ENCODE measurements at places on chromosomes 6 and 20.

DNA sequence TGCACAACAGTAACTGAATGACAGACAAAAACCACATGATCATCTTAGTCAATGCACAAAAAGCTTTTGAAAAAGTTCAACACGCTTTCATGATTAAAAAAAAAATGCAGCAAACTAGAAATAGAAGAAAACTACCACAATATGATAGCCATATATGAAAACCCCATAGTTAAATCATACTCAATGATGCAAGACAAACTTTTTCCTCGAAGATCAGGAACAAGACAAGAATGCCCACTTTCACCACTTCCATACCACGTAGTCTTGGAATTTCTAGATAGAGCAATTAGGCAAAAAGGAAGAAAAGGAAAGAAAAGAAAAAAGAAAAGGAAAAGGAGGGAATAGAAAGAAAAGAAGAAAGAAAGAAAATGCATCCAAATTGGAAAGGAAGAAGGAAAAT, 44.6 kb upstream of the SLC23A2 start:
- no peak for DNase-seq

- DNase-seq = no peak
These were observed 1.2 kb upstream of the SYNJ2 start for GRCh38 chr6:157980288-157981131.

- no peak for DNase-seq
These were observed 74.9 kb downstream of the HS3ST5 start for GRCh38 chr6:114267897-114268296.

DNA sequence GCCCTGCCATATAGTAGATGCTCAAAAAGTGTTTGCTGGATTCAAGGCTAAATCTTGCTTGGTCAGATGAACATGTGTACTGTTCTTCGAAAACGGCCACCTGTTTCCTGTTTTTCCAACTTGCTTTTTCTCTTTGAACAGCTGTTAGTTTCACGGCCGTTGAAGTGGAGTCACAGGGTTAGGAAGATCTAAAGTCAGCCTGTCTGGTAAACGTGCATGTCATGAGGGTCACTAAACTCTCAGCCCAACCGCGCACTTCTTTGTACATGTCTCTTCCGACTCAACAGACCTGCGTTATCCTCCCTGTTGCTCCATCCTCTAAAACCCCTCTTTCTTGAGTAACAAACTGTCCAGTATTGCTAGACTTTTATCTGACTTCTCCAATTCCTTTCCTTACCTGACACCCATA, 93.2 kb upstream of the MAN1A1 start:
- DNase-seq = no peak

- DNase-seq = peak; percentile 78
These were observed 33.5 kb downstream of the RPP21 start for GRCh38 chr6:30378290-30378937.

- no peak for DNase-seq
These were observed 5.4 kb downstream of the FBXO30 start for GRCh38 chr6:145809211-145809610.

DNA sequence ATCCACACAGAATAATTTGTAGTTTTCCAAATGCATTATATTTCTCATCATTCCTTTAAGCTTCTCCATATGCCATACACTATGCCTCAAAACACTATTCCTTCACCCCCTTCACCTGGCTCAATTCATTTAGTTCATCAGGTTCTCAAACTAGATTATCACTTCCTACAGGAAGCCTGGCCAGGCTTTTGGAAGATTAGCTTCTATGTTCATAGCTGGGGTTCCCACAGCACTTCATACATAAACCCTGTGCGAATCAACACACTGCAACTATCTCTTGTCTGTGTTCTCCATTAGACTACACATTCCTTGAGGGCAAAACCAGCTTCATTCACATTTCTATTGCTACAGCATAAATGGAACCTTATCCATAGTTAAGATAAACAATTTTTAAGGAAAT, 40.5 kb upstream of the PLN start:
- DNase-seq = no peak

- no peak for DNase-seq
These were observed 9.4 kb downstream of the ACSS1 start for GRCh38 chr20:25048519-25048952.

DNA sequence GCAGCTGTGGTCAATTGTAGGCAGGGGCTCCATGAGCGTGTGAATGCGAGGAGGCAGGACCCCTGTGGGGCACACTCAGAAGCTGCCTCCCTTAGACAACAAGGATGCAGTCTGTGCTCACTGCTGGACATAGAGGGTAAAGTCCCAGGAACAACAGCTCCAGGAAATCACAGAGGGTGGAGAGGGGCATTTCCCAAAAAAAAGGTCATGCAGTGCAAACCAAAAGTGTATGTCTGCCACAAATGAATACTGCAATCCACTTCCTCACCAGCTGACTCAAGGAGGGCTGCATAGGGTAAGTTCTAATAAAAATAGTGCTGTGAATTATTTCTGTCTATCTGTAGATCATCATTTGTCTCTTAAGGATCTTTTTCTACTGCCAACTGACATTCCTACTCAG, 95.8 kb downstream of the RNF182 start:
- DNase-seq = no peak

GRCh38 chr6:164108092-164108491, 693.6 kb downstream of the QKI start:
- DNase-seq = no peak

DNA sequence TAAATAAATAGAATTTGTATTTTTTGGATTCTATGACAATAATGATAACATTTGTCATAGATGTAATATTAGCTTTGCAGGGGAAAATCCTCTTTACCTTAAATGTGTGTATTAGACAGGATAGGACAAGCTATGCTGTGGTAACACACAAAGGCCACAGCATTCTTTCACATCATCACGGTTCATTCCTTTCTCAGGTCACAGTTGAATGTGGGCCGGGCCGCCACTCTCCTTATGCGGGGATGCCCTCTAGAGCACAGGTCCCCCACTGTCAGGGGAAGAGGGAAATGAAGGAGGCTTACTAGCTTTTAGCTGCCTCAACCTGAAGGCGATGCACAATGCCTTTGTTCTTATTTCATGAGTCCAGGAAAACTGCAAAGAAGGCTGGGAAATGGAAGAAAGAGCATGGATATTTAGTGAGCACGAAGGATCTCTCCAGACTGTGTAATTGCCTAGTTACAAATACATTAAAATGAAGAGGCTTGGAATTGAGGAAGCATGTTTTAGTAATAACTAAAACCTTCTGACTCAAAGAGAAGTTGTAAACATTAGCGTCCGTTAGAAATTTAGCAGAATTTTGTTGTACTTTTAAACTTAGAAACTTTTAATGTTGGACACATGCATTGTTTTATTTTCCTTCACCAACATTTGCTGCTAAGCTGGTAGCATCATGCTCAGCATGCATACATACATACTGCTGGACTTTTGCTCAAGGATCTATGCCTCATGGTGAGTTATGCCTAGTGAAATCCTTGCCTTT, 248.9 kb upstream of the FOXQ1 start:
- DNase-seq = peak; percentile 35

- DNase-seq = no peak
These were observed 124.6 kb downstream of the MYB start for GRCh38 chr6:135305684-135306083.

- DNase-seq = no peak
These were observed 21.0 kb upstream of the RNF217 start for GRCh38 chr6:124941259-124941658.

DNA sequence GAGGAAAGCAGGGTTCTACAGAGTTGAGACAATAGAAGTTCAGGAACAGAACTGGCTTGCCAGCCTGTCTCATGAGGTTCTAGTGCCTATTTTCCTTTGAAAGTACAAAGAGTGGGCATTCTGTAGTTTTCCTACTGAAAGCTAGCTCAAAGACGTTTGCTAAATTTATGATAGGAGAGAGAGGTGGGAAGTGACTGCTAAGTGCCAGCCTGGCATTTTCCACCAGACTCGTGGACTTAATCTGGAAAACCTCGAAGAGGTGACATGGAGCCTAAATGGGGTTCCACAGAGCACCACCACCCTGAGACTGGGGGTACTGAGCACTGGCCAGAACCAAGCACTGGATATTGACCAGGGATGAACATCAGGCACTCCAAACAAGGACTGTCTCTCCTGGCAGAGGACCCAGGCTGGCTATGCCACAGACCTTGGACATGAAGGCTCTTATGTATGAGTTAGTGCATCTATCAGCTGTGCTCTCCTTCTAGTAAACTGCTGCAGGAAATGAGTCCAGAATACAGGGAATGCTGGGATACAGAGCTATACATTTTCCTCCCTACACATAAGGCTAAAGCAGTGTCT, 7.1 kb downstream of the PEX6 start:
- DNase-seq = no peak

DNA sequence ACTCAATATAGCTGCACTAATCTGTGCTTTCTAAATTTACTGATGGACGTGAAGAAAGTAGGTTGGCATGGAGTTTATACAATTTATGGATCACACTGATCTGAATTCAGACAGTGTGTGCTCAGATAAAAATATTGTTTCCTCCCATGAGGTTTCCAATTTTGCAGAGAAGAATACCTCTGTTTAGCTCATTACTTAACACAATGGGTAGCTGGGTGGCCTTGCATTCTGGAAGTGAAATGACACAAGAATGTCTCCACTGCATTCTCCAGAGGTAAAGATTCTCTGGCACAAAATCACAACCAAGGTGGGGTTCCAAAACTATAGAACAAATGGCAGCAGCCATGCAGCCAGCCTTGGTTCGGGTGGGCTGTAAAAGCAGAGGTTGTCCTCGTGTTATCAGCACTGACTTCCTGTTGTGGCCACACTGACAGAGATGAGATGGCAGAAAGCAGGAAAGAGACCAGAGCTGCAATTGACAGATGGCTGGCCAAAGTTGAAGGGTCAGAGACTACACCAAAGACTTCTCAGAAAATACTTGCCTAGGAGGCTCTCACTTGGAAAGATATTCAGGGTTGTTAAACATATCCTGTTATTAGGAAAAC, 50.2 kb downstream of the HDAC2 start:
- no peak for DNase-seq

DNA sequence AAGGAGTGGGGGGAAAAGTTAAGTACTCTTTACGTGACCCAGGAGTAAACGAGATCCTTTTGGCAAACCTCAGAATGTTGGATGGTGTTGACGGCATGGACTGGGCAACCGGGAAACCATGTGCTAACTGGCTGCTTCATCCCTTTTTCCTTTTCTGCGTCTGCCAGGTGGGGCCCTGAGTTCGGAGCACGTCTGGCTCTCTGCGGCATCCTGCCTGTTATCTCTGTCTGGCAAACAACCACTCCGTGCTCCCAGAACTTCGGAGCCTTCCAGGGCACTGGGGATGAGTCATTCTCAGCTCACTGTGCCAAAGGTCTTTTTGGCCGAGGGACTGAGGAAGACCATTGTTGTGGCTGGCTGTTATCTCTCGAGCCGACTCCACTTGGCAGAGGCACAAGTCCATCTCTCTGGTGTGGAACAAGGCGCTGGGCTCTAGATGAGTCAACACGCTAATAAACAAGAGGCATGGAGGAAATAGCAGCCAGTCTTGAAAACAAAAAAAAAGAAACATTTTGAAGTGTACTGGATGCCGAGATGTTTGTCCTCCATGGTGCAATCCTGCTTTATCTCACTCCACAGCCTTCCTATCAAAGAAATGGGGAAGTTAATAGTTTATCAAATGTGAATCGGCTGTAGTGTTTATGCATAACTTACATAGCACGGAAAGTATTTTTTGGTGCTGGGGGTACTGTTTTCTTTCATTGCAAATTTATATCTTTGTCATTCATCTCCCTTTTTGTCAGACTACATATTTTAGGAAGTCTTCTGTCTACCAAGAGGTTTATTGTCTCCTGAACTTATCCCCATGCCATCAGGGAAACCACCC, 64.6 kb upstream of the TXNDC5 start:
- no peak for DNase-seq

DNA sequence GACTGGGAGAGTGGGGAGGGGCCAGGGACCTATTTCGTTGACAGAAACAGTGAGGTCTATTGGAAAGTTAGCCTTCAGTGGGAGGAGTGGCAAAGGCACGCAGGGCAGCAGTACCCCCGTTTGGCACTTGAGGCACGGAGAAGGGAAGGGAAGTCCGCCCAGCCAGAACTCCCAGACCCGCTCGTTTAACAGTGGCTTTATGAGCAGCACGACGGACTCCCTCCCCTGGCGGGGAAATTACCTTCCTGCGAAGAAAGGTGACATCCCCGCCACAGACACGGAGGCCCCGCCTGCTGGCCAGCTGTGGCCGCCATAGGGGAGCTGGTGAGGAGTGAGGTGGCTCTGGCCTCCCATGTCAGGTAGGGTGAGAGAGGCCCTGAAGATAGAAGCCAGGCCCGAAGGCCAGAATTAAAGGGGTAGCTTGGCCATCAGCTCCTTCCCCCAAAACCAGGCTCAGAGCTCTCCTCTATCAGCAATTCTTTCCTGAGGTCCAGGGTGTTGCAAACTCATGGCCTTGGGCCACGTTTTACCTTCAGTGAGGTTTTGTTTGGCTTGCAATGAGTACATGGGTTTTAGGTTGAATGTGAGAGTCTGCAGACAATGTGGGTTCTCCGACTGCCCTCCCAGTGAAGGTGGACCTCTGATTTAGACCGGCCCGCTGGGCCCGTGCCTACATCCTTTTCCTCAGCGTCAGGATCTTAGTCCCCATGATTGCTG, 123.7 kb downstream of the MRPL14 start:
- no peak for DNase-seq

DNA sequence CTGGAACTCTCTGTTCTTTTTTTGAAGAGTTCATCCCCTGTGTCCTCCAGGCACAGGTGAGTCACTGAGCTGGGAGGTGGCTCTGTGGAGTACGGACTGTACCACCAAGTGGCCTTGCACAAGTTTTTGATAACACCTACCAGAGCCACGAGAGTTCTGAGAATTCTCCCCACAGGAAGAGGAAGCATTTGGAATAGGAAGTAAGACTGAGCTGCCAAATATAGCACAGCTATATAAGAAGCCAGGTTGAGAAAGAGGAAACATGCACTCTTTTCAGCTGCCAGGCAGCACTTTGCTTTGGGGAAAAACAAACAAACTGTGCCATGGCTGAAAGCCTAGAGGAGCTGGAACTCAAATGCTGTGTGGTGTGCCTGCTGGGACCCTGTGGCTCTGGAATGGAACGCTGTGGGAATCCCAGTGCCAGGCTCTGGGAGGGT, 70.8 kb upstream of the RIPOR2 start:
- DNase-seq = no peak

DNA sequence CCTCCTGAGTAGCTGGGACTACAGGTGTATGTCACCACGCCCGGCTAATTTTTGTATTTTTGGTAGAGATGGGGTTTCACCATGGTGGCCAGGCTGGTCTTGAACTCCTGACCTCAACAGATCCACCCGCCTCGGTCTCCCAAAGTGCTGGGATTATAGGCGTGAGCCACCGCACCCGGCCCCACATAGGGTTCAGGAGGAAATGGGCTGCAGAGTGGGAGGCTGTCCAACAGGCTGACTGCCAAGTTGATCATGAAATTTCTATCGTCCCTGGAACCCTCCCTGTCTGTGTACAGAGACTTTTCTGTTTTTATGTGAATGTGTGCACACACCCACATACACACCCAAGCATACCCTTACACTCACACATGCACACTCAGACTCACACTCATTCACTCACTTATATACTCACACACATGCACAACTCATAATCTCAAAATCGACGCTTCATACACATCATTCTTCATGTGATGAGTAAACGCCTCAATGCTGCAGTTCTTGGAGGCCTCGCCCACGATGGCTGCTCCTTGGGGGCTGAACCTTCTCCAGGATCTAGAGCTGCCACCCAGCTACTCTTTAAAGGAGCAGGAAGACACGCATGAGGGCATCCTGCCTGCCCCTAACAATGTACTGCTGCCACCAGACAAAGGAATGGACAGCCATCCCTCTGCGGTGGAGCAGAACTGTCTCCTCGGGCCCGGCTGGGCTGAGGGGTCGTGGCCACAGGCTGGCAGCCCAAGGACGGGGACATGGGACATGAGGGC, 35.6 kb downstream of the SUN5 start:
- no peak for DNase-seq

- DNase-seq = no peak
These were observed 338.3 kb upstream of the KCNQ5 start for GRCh38 chr6:72283571-72283970.
